ENCODE measurements at places on chromosomes 2 and 18.

DNA sequence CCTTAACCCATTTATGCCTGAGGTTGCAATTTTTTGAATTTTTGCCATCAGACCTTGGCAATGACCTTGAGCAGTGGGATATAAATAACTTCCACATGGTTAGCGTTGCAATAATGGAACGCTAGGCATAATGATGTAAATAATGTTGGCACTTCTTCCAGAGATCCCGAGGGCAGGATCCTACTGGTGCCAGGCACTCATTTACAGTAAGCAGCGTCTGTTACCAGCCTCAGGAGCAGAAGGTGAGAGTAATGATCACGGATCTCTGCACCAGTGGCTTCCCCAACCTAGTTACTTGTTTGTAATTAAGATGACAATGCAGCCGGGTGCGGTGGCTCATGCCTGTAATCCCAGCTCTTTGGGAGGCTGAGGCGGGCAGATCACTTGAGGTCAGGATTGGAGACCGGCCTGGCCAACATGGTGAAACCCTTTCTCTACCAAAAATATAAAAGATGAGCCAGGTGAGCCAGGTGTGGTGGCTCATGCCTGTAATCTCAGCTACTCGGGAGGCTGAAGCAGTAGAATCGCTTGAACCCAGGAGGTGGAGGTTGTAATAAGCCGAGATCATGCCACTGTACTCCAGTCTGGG, 41.9 kb downstream of the CPO start:
- no peak for ATAC-seq
- peaks cover 23% of the 10 kb centered on the region for H3K27me3 ChIP-seq
- no peaks in the 10 kb centered on the region for H3K4me1 ChIP-seq

DNA sequence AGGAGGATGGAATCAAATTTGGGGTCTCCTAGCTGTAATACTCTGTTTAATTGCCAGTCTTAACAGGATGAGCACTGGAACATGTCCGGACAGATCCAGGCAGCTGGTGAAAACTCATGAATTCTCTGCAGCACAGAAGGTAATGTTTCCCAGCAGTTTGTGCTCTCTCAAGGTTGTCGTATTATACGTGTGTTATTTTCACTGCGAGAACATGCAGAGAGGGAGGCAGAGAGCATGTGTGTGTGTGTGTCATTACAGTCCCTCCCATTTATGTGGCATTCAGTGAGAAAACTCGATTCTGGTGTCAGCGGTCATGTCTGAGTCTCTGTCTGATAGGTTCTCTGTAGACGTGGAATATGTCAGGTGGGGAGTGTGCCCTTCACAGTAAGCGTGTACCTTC, 150.2 kb upstream of the POU3F3 start:
- no peak overlapping the region for H3K27ac ChIP-seq
- no peaks in the 10 kb centered on the region for H3K4me1 ChIP-seq
- ATAC-seq: no peak
- no peak overlapping the region for H3K4me3 ChIP-seq

GRCh38 chr2:69972822-69973221, 11.4 kb upstream of the ASPRV1 start:
- no peaks in the 10 kb centered on the region for H3K36me3 ChIP-seq
- no peaks in the 10 kb centered on the region for H3K27me3 ChIP-seq
- H3K4me3 ChIP-seq: no peak overlapping the region
- no peak overlapping the region for H3K27ac ChIP-seq

DNA sequence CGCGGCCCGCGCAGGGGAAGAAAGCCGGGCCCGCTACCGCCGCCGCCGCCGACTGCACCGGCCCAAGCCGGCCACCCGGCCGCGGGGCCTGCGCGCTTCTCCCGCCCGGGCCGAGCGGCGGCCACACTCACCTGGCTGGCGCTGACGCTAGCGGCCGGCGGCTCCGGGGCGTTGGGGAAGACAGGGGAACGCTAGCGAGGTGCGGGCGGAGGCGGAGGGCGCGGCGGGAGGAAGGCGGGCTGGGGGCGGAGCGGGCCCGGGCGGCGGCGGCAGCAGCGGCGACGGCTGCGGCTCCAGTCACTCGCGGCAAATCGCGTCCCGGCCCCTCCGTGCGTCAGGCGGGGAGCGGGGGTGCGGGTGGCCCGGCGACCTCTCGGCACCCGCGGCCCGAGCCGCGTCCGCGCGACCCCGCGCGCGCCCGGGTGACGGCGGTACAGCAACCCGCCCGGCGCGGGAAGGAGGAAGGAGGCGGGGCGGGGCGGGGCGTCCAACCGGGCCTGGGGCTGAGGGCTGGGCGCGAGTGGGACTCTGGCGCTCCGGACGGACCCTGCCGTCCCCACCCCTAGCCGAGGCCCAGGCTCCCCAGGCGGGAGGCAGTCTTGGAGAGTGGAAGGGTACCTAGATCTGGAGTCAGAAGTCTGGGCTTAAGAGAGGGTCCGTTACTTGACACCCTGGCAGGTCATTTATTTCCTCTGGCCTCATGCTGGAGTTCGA, at the start of gene SESTD1:
Gene SESTD1 (minus strand): TSS at position 465 of the 714 bp plus-strand sequence. CDS start 72,991 bp downstream, outside the sequence.
- peaks cover 27% of the 10 kb centered on the region for H3K4me1 ChIP-seq
- peak within 1 kb of the TSS; percentile 90 for H3K27ac ChIP-seq
- peak within 1 kb of the TSS; percentile 92 for H3K4me3 ChIP-seq
- no peaks in the 10 kb centered on the region for H3K27me3 ChIP-seq

- H3K27ac ChIP-seq: no peak overlapping the region
- no peaks in the 10 kb centered on the region for H3K27me3 ChIP-seq
- no peaks in the 10 kb centered on the region for H3K4me1 ChIP-seq
- no peak for ATAC-seq
Measured at GRCh38 chr2:163081754-163082153, 243.2 kb upstream of the KCNH7 start.

- H3K36me3 ChIP-seq: peaks cover 9% of the 10 kb centered on the region
- peak overlapping the region; percentile 71 for H3K4me3 ChIP-seq
- peak overlapping the region; percentile 97 for H3K27ac ChIP-seq
- H3K4me1 ChIP-seq: peaks cover 83% of the 10 kb centered on the region
Measured at GRCh38 chr18:48800876-48801727, 149.7 kb downstream of the SMAD7 start.

- peaks cover 9% of the 10 kb centered on the region for H3K27me3 ChIP-seq
- no peaks in the 10 kb centered on the region for H3K36me3 ChIP-seq
- no peak overlapping the region for H3K27ac ChIP-seq
- H3K4me1 ChIP-seq: no peaks in the 10 kb centered on the region
Measured at GRCh38 chr2:133422931-133423351, 145.3 kb downstream of the NCKAP5 start.

DNA sequence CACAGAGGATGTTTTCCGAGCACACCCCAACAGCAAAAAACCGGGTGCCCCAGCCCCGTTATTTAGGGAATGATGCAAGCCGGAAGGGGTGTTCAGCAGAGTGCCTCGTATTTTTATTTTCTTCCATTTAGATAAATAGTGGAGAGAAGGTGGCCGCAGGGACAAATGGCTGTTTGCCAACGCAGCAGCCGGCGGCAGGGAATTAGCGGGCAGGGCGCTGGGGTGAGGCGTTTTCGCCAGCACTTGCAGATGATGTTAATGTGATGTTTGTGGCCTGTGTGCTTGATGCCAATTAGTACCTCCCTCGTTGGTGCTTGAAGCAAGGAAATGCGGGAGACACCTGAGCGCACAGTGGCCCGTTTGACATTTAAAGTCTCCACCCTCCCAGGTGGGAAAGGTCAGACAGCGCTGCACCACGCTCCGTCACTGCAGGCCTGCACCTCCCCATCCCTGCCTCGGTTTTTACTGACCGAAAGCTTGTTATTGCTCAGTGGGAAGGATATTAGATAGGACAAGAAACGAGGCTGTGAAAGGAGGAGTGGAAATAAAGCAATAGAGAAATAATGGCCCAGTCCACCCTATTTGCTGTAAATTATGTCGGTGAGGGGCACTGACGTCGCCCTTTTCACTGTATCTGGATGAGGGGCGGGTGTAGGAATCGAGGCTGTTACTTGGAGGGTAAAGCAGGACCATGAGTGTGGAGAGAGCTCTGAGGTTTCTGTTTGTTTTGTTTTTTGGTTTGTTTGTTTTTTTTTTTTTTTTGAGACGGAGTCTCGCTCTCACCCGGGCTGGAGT, 39.1 kb downstream of the NFATC1 start:
- H3K27me3 ChIP-seq: no peaks in the 10 kb centered on the region
- H3K36me3 ChIP-seq: peaks cover 63% of the 10 kb centered on the region
- peaks cover 87% of the 10 kb centered on the region for H3K4me1 ChIP-seq
- no peak for ATAC-seq
